ENCODE measurements at places on chromosomes 4 and X. TPM values are rescaled to one million over a fixed set of nuclear protein-coding genes. Genes with fewer than 3 reads are reported as not detected.

COL4A6 gene
- total RNA-seq, result 169 TPM

MYL5 gene
- total RNA-seq, result 19.8 TPM

PABPC1L2B gene
- total RNA-seq, result not detected

UCP1 gene
- total RNA-seq, result not detected

ZNF711 gene
- 21.7 TPM for total RNA-seq

MED12 gene
- total RNA-seq, result 57.8 TPM

FATE1 gene
- total RNA-seq, result not detected

RAB41 gene
- total RNA-seq, result not detected

DNA sequence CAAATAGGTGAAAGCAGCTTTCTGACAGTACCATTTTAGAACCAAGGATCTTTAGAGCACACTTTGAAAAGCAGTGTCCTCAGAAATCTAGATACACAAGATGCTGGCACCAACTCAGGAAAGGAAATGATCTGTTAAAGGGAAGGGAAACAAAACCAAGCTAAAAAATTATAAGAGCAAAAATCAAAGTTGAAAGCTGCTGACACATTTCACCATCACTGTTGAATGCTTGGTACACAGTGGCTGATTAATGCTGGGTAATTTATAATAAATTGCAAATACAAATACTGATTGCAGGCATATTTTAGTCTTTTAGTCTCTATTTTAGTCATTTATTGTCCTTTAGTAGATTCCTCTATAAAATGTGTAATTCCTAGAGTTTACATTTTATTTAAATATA lies 1540.1 kb upstream of the PCDH10 start:
- no peak for DNase-seq

- peak; percentile 62 for DNase-seq
Measured at GRCh38 chr4:126627255-126627654, 1005.5 kb upstream of the INTU start.

- DNase-seq, result no peak
Measured at GRCh38 chrX:48683411-48683982, at the start of gene WAS. TSS of gene WAS (plus strand) at chrX:48683799. CDS start at chrX:48683854, 55 bp downstream.

GRCh38 chr4:188145601-188146000 lies 6.4 kb downstream of the TRIML1 start:
- DNase-seq, result no peak

DNA sequence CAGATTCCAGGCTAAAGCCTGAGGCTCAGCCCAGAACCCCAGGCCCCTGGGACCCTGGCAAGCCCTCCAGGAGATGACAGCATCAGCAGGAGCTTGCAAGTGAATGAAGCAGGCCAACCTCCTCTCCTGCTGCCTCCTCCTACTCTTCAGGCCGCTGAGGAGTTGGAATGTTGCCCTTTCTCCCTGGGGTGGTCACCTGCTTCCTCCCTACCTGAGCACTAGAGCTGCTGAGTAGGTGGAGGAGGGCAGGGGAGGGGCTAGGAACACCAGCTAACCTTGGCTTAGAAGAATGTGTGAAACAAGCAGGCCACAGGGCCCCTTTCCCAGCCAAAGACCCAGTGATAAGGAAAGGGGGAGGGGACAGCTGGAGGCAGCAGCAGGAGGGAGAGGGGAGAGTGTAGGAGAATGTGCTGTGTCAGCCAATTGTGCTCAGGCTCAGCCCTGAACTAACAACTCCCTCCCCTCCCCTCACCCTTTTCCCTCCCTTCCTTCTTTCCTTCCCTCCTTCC lies 58.0 kb downstream of the PJA1 start:
- DNase-seq, result peak; percentile 92

GRCh38 chr4:168521721-168522120 lies 24.9 kb downstream of the PALLD start:
- no peak for DNase-seq

- no peak for DNase-seq
Measured at GRCh38 chrX:12965131-12965940, 9.6 kb upstream of the TMSB4X start.
